ENCODE measurements at places on chromosomes 5 and 9.
A peak's percentile ranks its signal among the peaks of the same experiment; 100 is the strongest.

DNA sequence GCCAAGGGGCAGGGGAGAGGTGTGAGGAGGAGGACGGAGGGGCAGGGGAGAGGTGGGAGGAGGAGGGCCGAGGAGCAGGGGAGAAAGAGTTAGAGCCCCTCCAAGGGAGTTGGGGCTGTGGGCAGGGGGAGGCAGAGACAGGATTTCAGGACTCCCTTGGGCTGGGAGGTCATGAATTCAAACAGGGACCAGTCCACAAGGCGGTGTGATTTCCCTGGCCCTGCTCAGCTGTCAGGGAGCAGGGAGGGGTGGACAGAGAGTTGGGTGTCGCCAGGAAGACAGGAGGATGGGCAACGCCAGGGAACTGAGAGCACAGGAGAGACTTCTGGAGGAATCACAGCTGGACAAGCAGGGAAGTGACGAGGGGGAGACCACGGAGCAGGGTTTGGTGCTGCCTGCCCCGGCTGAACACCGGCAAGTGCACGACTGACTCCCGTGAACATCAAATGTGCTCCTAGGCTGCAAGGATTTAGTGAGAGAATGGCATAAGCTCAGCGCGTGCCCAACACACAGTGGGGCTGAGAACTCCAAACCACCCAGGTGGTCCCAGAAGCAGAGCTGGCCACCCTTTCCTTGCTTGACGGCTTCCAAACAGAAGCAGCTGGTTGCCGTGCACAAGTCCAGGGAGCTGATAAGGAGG is 17.8 kb upstream of the OLFM1 start:
- no peak for DNase-seq

DNA sequence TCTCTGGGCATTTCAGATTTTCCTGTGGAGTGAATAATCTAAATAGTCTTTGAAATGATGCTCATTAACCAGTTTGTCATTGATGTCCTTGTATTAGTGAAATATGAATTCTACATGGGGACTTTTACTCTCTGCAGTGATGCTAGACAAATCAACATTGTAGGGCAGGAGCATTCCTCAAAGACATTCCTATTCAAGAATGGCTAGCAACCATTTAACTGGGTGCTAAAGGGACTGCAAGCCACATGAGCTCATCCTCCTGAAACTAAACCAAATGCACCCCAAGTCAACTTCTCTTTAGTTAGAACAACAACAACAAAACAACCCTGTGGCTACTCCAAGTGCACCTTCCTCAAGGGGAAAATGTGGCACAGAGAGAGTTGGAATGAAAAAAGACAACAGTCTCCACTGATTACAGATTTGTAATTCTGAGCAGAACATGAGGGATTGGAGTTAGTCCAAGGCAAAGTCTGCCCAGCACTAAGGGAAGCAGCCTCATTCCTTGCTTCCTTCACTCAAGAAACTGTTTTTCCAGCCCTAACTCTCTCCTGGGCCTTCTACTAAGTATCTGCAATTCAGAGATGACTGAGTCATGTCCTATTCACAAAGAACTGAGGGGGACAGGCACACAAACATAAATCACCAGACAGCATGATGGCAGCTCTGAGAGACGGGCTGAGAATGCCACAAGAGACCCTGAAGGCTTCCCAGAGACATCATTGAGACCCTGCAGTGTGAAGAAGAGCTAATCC is 82.0 kb upstream of the WWC1 start:
- no peak for DNase-seq

DNA sequence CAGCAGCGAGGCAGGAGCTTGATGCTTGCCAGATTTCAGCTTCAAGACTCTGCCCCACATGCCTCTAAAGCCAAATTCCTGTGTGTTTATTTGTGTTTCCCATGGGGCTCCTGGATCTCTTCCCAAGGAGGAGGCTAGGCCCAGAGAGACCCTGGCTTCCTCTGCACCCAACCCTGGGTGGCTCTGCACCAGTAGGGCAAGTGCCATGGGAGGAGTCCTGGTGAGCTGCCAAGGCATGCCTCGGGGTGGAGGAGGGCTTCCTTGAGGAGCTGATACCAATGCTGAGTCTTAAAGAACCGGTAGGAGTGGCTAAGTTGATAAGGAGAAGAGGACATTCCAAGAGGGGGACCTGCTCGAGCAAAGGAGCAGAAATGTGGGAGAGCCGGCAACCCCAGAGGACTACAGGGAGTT is 6.8 kb upstream of the TIFAB start:
- DNase-seq = peak; percentile 54

DNA sequence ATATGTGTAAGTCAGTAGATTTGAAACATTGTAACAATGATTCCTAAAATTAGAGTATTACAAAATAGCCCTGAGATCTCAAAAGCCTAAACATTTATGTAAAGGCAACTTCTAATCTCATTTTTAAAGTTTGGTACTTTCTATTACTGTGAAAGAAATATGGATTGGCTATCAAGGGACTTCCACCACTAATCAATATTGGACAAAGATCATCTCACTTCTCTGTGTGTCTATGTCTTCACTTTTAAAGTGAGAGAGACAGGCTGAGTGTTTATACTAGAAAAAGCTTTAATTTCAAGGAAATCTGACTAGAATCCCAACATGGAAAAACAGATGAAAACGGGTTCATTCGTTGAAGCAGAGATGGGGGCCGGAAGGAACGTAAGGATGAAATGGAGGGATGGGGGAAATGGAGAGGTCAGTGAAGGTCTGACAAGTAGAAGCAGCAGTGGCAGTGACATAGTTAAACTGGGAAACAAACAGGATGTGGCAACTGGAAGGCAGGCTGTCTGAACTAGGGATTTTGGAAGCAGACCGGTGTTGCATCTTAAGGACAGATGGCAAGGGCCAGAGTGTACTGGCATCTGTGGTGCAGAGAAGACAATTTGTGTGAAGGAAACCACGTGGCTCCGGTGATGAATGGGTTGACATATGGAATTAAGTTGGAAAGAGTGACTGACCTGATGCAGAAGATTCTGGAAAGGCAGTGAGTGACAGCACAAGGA is 60.8 kb downstream of the PDE4D start:
- no peak for DNase-seq

DNA sequence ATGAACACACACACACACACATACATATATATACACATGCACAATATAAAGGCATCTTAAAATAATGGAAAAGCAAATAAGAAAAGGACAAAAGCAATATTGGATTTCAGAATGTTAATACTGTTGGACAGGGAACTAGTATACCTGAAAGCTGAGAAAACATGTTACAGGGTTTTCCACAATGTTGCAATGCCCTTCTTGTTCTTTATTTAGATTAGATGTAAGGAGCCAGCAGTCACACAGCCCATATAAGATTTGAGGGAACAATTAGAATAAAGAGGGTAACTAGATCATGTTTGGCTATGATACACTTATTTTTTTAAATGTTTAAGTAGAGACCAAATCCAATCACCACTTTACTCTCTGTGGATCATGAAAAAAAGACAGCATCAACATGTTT is 61.7 kb downstream of the SH3TC2 start:
- no peak for DNase-seq

GRCh38 chr9:121839726-121840500 is 188.5 kb downstream of the DAB2IP start:
- no peak for DNase-seq

- DNase-seq = no peak
These were observed 294.6 kb upstream of the PUM3 start for GRCh38 chr9:3138231-3139229.

- no peak for DNase-seq
These were observed 89.0 kb downstream of the RFX3 start for GRCh38 chr9:3436629-3437420.

- DNase-seq = no peak
These were observed 8.5 kb upstream of the C1QTNF3 start for GRCh38 chr5:34051374-34051980.

DNA sequence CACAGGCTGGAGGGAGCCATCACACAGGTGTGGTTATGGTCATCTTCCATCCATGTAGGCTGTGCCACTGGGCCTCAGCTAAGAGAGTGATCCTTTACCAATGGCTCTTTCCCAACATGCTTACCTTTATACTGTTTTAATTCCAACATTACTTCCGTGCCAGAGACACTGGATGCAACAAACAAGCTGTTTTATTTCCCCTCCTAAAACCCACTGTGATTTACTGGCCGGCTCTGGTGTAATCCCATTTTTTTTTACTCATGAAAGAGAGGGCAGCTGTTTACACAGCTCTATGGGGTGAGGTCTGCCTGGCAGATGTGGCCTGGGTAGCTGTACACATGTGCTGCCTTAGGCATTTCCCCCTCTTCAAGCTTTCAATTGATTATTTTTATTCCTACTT is 58.5 kb downstream of the MACROH2A1 start:
- DNase-seq = no peak

DNA sequence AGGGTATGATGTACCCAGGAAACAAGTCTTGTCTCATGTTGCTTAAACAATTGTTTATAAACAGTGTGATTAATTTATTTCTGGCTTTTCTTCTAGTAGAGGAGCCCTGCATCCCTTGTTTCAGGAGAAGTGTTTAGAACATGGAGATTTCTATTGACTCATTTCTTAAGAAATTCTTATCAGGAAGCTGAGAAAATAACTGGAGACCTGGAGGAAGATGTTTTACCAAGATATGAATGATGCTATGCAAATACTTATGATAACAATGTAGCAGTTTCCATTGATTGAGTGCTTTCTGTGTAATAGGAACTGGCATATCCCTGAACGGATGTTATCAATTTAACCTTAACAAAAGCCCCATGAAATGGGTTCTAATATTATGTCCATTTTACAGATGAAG is 108.6 kb downstream of the FBXO38 start:
- DNase-seq = no peak

GRCh38 chr9:78828521-78828920 is 531.6 kb downstream of the PSAT1 start:
- DNase-seq = no peak

GRCh38 chr5:169389318-169389717 is 88.4 kb upstream of the SLIT3 start:
- no peak for DNase-seq

DNA sequence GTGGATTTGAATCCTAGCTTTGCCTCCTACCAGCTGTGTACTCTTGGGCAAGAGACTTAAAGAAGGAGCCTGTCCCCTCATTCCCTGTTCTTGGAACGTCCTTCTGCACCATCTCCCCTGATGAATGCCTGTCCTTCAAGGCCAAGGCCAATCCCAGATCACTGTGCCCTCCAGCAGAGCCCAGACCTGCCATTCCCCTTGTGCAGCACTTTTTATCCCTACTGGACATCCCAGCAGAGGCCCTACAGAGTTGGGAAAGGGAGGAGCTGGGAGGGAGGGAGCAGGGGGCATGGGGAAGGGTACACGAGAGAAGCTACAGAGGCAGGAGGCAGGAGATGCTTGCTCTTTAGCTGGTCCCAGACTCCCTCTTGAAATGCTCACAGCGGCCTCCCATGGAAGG is 223.9 kb downstream of the PBX3 start:
- no peak for DNase-seq

GRCh38 chr5:130061746-130062145 is 157.5 kb downstream of the CHSY3 start:
- DNase-seq = no peak

DNA sequence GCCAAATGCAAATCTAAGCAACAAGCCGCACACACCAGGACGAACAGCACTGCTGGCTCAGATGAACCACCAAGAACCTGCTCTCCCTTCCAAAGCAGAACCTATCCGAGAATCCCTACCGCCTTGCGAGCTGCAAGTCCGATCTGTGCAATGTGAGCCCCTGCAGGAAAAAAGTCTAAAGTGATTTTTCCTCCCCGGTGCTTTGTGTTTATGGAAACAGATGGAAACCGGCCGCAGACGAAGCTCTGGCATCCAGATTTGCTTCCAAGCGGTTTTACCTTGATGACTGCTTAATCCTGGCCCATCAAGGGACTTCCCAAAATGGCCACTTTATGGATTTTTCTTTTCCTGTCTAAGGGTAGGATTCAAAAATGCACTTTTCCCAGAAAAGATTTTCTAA is 112.5 kb downstream of the VAV2 start:
- no peak for DNase-seq
